ENCODE measurements at places on chromosomes 2 and 18.
A peak's percentile ranks its signal among the peaks of the same experiment; 100 is the strongest.

- no peak for DNase-seq
Observed at GRCh38 chr2:180056367-180057118, 49.4 kb upstream of the CWC22 start.

- no peak for DNase-seq
Observed at GRCh38 chr18:68406761-68407160, 308.1 kb downstream of the TMX3 start.

DNA sequence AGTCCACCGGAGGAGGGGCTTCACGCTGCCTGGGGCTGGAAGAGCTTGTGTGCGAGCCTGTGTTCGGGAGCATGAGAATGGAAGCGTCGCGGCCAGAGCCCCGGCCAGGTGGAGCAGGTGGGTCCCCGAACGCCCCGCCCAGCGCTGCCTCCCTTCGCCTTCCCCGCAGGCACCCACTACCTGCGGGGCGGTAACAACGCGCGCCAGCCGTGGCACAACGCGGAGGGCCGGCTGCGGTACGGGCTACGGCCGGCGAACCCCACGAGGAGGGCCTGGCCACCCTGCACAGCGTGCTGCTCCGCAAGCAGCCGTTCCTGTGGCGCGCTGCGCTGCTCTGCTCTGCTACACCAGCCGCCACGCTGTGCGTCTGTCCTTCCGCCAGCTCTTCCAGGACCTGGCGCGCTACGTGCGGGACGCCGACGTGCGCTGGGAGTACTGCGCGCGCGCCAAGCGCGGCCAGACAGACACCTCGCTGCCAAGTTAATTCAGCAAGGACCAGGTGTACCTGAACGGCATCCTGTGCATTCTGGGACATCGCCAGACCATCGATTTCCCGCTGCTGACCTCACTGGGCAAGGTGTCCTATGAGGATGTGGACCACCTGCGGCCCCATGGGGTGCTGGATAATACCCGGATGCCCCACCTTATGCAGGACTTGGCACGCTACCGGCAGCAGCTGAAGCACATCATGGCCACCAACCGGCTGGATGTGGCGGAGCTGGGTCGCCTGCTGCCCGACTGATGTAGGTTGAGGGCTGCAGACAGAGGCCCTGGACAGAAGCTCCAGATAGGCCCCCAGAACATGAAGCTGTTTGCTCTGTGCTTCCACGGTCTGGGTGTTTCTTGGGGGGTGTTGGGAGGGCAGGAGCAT is 200.6 kb downstream of the NAPG start:
- DNase-seq: no peak

- no peak for DNase-seq
Observed at GRCh38 chr2:159251296-159252173, 35.0 kb downstream of the WDSUB1 start.

DNA sequence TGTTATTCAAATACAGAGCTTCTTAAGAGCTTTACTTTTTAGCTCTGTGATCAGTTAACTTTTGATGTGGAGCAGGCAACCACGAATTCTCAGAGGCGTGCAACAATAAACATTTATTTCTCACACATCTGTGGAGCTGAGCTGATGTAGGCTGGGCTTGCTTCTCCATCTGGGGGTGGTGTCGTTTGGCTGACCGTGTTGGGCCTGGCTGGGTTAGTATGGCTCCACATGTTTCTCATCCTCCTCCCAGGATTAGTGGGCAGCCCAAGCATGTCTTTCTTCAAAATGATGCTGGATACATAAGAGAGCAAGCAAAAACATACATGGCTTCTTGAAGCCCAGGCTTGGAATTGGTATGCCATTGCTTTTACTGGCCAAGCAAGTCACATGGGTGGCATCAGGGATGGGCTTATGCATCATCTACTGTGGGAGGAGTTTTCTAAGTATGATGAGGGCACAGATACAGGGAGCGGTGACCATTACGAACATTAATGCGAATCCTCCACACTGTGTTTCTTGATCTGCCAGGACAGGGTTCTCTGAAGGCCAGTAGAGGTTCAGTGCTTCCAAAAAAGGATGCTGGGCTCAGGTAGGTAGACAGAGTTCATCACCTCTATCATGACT is 157.0 kb upstream of the TNP1 start:
- no peak for DNase-seq

GRCh38 chr2:160299540-160299939 is 99.5 kb upstream of the ITGB6 start:
- DNase-seq: no peak

- no peak for DNase-seq
Observed at GRCh38 chr2:198008230-198008629, 203.8 kb downstream of the PLCL1 start.

DNA sequence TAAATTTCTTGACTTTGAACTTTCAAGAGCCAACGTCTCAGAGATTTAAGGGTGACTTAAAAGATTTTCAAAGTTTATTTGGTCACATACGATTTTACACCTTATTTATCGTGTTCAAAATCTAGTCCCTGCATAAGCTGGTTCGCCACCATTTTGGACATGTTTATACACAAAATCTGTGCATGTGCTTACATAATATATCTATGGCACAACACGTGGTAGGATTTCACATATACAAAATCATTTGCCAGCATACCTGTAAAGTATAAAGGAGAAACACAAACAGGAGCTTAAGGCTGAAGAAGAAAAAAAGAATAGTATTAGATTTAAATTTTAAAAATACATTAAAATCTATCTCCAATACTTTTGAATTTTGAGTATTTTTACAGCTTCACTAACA is 190.0 kb upstream of the KYNU start:
- DNase-seq: no peak

DNA sequence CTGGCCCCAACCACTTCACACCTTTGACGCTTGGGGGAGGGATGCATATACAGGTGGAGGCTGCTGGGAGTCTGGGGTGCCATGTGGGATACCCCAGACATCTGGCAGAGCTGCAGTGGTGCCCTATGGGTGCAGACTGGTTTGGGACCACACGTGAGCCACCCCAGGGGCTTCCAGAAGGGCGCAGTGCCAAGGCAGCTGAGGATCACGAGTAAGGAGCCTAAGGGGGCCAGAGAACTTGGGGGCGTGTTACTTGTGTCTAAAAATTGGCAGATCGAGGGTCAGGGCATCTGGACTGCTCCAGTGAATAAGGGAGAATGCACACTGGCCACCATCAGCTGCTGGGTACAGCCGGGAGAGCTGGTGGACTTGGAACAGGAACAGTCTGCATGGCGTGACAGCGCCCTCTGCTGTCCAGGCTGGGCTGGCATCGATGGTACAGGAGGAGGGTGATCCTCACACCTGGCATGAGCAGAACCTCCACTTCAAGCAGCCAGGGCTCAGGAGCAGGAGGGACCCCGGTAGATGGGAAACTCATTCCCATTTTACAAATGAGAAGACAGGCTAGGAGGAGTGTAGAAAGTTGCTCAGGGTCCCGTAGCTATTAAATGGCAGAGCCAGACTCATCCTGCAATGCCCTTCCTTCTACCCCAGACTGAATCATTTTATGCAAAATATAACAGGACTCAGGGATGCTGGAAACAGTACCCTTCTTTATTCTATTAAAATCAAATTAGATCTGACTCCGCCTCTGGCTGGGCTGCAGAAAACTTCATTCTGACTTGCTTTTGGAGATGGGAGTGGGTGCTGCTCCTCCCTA is 60.4 kb downstream of the ATOH8 start:
- peak; percentile 83 for DNase-seq

- no peak for DNase-seq
Observed at GRCh38 chr2:71067567-71068217, 756 bp upstream of the NAGK start.

- DNase-seq: no peak
Observed at GRCh38 chr2:53477517-53477916, 290.1 kb upstream of the CHAC2 start.

DNA sequence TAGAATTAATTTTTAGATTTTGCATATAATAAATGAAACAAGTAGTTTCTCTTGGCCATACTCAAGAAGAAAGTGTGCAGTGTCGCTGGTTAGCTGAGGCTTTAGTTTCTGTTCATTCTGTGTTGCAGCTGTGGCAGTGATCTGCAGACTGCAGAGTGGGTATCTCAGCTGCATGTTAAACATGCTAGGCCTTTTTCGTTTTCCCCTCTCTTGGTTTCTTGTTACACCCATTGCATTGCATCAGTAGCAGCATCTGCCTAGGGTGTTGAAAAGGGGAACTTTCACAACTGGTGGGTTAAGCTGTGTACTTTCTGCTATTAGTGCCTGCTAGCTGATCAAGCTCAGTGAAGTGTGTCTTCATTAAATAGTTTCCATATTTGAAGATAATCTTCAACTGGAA is 51.3 kb downstream of the ACSL3 start:
- peak; percentile 84 for DNase-seq

DNA sequence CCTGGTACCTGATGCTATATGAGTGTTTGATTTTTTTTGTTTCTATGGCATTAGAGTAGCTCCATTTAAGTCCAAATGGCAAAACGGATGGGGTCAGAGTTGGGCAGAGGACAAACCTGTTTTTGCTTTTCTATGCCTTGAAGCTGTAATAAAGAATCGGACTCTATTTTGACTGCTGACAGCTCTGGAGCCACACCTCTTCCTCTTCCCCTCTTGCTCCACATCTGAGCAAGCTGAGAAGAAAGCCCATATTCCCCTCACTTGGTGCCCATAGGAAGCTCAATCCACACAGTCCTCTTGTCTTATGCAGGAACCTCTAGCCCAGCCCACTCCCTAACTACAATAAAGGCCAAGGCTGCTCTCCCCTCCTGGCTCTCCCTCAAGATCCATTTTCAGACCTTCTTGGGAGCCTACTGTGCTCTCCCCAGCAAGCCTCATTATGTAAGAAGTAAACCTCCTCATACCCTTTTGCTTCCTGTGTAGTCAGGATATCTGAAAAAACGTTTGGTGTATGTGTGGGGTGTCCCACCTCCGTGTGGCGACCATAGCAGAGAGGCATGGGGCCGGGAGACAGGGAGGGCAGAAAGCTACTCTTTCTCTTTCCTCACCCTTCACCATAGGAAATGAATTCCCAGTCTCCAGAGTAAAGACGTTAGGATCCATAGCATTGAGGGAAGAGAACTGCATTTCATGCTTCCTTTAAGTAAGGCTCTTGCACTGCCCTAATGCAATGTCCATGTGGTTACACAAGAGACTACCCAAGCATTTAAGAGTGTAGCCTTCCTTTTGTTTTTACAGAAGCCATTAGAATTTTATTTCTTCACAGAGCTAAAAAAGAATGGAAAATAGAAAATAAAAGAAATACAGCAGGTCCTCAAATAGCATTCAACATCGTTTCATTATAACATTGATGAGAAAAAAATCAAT is 41.9 kb upstream of the RAPGEF4 start:
- no peak for DNase-seq

GRCh38 chr2:43078301-43078700 is 148.1 kb downstream of the ZFP36L2 start:
- no peak for DNase-seq

GRCh38 chr18:49640741-49641140 is 78.9 kb downstream of the LIPG start:
- DNase-seq: no peak

DNA sequence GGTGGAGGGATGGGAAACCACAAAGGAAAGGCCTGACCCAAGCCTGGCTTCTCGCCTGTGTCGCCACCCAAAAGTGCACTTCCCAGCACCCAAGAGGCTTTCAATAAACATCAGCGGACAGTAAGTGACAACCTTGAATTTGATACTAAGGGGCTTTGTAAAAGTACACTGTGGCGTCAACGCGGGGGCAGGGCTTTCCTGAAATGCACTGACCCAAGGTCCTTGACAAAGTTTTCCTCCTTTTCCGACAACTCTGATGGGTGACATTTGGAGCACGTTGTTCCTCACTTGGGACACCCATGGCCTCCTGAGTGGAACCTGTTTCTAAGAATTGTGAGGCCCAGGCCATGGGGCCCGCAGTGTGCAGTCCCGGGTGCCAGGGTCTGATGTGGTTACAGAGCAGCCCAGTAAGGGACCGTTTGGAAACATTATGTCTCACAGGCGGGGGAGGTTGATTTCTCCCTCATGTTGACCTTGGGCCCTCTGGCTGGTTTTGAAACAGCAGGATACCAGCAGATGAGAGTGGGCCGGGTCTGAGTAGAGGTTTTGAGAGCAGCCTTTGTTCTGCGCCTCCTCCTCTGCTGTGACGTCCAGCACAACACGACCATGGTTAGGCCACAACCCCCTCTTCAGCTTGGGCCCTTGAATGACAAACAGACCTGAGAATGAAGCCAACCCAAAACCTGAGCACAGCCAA is 2.8 kb upstream of the ZBTB14 start:
- no peak for DNase-seq

- DNase-seq: no peak
Observed at GRCh38 chr2:194294156-194294555, 1362.9 kb upstream of the SLC39A10 start.

DNA sequence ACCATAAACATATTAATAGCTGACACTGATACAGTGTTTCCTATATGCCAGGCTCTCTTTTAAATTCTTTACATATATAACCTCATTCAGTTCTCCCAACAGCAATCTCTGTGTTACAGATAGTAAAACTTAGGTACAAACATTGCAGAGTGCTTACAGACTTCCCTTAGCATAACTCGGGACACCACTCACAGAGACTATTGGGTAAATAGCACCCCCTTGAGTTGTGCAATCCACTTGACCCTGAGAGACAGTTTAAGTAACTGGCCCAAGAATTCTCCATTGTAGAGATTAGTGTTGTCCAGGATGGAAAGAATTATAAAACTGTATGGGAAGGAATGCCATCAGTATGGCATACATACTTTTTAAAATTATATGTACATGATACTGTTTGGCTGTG is 110.1 kb downstream of the POLE4 start:
- no peak for DNase-seq

GRCh38 chr18:60120231-60120750 is 220.5 kb downstream of the PMAIP1 start:
- no peak for DNase-seq

GRCh38 chr2:54290356-54291025 is 34.5 kb upstream of the TSPYL6 start:
- DNase-seq: no peak

GRCh38 chr2:212919238-212919637 is 232.2 kb downstream of the IKZF2 start:
- no peak for DNase-seq

Measured in fibroblast of the conjunctiva (primary cell).